ENCODE measurements at places on chromosomes 6 and 20.
A peak's percentile ranks its signal among the peaks of the same experiment; 100 is the strongest.

GRCh38 chr6:116390581-116390980 is 19.8 kb downstream of the DSE start:
- no peak for DNase-seq

DNA sequence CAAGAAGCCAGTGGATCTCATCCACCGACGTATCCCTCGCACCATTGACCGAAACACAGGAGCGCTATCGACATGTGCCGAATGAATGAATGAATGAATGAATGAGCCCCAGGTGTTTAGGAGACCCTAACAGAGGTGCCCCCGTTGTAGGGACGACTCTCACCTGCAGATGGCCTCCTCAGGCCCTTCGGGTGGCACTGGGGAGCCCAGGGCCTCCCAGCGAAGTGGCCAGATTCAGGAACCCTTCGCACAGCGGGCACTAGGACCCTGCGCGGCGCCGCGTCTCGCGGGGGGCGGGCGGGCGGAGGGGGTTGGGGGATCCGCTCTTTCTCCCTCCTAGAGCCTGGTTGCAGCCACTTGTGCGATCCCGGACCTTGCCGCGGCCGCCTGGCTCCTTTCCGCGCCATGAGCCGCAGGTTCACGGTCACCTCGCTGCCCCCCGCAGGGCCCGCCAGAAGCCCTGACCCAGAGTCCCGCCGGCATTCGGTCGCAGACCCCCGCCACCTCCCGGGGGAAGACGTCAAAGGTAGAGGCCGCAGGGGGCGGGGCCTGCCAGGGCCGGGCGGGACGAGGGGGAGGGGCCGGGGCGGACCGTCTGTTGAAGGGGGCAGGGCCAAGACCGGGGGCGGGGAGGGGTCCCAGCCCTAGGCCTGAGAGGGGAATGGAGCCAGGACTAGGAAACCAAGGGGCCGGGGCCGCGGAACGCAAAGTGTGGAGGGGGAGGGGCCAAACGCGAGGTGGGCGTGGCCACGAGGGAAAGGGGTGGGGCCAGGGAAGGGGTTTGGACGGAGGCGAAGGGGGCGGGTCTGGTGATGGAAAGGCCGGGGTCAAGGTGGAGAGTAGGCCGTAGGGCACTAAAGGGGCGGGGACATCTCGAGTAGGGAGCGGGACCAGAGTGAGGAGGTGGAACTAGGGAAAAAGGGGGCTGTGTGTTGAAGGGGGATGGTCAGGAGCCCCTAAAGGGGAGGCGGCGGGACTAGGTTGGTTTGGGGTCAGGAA is 7.4 kb upstream of the SLC12A5 start:
- DNase-seq = no peak

GRCh38 chr6:121544691-121545090 is 109.2 kb downstream of the GJA1 start:
- no peak for DNase-seq

- peak; percentile 5 for DNase-seq
Observed at GRCh38 chr6:11278207-11278559, 45.7 kb upstream of the NEDD9 start.

- DNase-seq = no peak
Observed at GRCh38 chr20:1242530-1242929, 16.7 kb downstream of the RAD21L1 start.

GRCh38 chr6:136846046-136846445 is 23.7 kb downstream of the PEX7 start:
- DNase-seq = no peak

DNA sequence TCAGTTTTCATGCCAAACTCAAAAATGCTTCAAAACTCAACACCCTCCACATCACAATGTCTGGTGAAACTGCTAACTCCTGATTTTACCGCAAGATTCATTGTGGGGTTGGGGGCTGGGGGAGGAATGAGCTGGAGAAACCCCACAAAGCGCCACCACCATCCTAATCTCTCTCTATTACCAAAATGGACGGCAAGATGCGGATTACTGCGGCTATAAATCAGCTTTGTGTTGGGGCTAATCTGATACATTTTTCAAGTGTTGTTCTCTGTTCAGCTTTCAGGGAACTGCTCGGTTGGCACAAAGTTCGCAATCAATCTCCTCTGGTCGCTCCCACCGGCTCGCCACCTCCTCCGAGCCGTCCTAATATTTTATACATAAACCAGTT is 83.7 kb downstream of the TMEM242 start:
- DNase-seq = no peak

- DNase-seq = no peak
Observed at GRCh38 chr20:40683221-40683893, 5.7 kb downstream of the MAFB start.
